ENCODE measurements at places on chromosomes 13 and 19.

GRCh38 chr19:33819880-33820781 lies 23.5 kb downstream of the KCTD15 start:
- DNase-seq: peak; percentile 61

GRCh38 chr13:110685305-110686020 lies 20.5 kb downstream of the CARS2 start:
- peak; percentile 25 for DNase-seq

DNA sequence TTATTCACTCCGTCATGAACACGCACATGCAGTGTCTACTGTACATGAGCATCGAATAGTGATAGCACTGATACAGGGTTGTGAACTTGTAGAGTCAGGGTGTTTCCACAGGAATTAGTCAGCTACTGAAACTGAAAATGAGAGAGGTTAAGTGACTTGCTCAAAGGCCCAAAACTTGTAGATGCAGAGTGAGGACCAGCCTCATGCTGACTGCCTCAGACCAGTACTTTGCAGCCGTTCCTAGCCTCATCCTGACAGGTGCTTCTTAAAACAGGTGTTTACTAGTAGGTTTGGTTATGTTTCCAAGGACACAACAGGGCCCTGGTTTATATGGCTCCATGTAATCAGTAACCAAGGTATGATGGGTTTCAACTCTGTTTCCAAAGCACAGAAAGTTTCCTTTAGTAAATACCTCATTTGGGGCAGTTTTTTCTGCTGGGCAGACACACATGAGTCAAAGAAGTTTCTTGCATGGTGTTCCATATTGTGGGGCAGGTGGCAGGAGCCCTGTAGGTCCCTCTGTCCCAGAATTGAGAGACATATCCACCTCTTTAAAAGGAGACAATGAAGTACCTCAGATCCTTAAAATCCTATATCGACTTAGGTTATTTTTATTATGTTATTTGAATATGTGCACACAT lies 16.0 kb downstream of the FGF9 start:
- no peak for DNase-seq

DNA sequence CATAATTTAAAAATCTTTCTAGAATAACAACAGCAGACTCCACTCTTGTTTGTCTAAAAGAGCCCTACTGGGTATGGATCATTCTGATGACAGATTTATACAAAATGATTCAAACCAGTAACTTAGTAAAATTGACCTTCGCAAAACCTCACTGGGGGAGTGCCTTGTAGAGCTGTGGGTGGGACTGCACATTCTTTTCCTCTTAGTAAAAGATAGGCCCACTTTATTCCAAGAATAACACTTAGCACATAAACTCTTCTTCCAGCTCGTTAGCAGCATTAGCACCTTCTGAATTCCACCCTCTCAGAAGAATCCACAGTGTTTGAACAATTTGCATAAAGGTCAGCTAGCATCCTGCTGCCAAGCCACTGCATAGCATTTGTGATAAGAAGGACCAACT lies 106.8 kb downstream of the STOML3 start:
- DNase-seq: no peak

GRCh38 chr13:73216381-73216831 lies 157.6 kb downstream of the KLF5 start:
- no peak for DNase-seq

Measured in mesenchymal stem cell (in vitro differentiated cells and primary cell).